ENCODE measurements at places on chromosomes 1 and 21.

DNA sequence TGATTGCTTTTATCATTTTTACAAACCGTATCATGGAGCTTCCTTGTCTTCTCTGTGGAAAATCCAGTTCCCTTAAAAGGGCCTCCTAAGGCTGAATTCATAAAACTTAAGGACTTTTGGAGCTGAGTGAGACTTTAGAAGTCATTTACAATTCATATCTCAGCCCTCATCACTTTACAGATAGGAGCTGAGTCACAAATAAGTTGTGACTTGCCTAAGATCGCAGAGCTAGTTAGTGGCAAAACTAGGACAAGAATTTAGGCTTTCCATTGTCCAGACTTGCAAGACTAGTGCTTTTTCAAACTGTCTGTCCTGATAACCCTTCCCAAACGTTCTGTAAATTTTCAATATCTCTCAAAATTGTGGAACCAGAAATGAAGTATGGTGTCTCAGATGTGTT is 37.3 kb downstream of the C1orf21 start:
- no peak for DNase-seq

DNA sequence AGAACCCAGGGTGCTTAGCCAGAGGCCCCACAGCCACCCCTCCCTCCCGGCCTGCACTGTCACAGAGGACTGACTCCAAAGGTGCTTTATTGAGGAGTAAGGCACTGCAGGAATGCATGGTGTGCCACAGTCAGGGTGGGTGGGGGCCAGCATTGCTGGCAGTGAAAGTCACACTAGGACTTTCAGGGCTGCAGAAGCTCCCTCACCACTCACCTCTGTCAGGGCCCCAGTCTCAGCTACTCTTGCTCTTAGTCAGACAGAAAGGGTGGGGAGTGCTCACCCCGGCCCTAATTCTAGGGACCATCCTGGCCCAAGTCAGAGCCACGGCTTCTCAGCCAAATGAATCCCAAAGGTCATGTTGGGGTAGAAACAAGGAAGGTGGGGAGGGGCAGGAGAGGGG is 19.4 kb downstream of the KNCN start:
- DNase-seq: no peak

GRCh38 chr1:72891976-72892375 is 609.6 kb upstream of the NEGR1 start:
- no peak for DNase-seq

- DNase-seq: no peak
Observed at GRCh38 chr1:202956969-202957368, 1.1 kb downstream of the ADIPOR1 start.

DNA sequence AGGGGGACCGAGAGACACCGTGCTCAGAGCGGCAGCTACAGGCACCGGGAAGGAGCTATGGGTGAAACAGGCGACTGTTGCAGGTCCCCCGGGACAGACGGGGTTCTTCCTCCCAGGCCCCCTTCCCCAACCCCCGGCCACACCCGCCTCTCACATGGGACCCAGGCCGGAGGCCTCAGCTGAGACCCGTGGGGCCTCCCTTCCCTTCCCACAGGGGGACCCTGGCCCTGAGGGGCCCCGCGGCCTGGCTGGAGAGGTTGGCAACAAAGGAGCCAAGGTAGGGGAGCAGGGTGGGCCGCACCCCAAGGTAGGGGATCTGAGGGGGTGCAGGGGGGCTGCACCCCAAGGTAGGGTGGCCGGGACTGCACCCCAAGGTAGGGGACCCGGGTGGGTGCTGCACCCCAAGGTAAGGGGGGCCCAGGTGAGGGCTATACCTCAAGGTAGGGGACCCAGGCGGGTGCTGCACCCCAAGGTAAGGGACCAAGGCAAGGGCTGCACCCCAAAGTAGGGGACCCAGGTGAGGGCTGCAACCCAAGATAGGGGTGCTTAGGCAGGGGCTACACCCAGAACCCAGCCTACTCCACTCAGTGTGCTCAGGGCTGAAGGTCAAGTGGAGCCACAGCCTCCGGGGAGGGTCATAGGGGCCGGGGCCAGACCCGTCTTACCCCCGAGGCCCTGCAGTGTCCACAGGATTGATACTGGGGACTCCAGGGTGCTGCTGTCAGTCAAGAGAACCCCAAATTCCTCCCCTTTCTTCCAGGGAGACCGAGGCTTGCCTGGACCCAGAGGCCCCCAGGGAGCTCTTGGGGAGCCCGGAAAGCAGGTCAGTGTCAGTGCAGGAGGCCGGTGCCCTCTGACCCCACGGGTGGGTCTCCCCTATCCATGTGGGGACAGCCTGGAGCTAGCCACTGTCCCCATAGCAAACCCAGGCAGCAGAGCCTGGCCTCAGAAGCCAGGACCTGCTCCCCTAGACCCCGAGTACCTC is 22.7 kb downstream of the COL6A2 start:
- no peak for DNase-seq

DNA sequence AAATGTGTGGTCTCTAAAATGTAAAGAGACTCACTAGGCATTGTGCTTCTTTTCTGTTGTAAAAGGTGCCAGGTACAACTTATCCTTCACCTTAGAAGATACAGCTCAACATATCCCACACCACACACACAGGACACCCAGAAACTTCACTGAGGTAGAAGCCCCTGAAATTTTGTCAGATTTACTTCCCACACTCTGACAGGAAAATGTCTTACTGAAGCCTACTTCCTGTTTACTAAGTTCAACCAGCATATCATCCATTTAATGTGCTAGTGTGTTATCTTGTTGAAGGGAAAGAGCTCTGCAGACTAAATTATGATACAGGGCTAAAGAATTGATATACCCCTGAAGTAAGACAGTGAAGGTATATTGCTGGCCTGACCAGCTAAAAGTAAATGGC is 39.9 kb upstream of the INSL5 start:
- no peak for DNase-seq

All from fibroblast of skin of right quadriceps (primary cell).